A549 treated with RU486 at 1 μM for 4 hours (cell line): ENCODE measurements at places on chromosomes 7 and 10. TPM values are rescaled to one million over a fixed set of nuclear protein-coding genes. Genes with fewer than 3 reads are reported as not detected.

PDZD7 gene
- total RNA-seq: 0.61 to 1.1 TPM (median 0.63 TPM) in 5 replicates

PPP1R9A gene
- total RNA-seq: 2.8 to 4.5 TPM (median 4.3 TPM) in 5 replicates

DRGX gene
- 0.03 TPM in 1 of 5 replicates, not detected in the others for total RNA-seq

ATRNL1 gene
- total RNA-seq: 0.14 to 0.78 TPM (median 0.29 TPM) in 5 replicates

ADAM12 gene
- 4.3 to 5.4 TPM (median 4.9 TPM) in 5 replicates for total RNA-seq

SH2D4B gene
- total RNA-seq: not detected in 5 replicates
